A549 treated with CORT108297 at 1 μM for 4 hours (cell line): ENCODE measurements at places on chromosomes 2 and 18. TPM values are rescaled to one million over a fixed set of nuclear protein-coding genes. Genes with fewer than 3 reads are reported as not detected.

SCYGR4 gene
- total RNA-seq = not detected in 5 replicates

LAMA1 gene
- 0.03 to 0.17 TPM (median 0.07 TPM) in 5 replicates for total RNA-seq

GAREM2 gene
- 5.0 to 10.6 TPM (median 7.4 TPM) in 5 replicates for total RNA-seq

HEATR5B gene
- 5.6 to 8.3 TPM (median 7.3 TPM) in 5 replicates for total RNA-seq

SERPINB13 gene
- total RNA-seq = not detected in 5 replicates

HMSD gene
- 0.15 to 0.16 TPM (median 0.15 TPM) in 3 of 5 replicates, not detected in the others for total RNA-seq

KIAA2012 gene
- not detected in 5 replicates for total RNA-seq

CFAP65 gene
- total RNA-seq = 0.15 to 0.24 TPM (median 0.20 TPM) in 5 replicates

RAB17 gene
- 0.13 to 0.28 TPM (median 0.18 TPM) in 4 of 5 replicates, not detected in the other for total RNA-seq

HRH4 gene
- total RNA-seq = not detected in 5 replicates
